ENCODE measurements at places on chromosomes 4 and X.

GRCh38 chr4:38205261-38205660 is 245.1 kb downstream of the PTTG2 start:
- DNase-seq: no peak

- no peak for DNase-seq
Measured at GRCh38 chr4:76016393-76016792, 6.9 kb downstream of the CXCL10 start.

DNA sequence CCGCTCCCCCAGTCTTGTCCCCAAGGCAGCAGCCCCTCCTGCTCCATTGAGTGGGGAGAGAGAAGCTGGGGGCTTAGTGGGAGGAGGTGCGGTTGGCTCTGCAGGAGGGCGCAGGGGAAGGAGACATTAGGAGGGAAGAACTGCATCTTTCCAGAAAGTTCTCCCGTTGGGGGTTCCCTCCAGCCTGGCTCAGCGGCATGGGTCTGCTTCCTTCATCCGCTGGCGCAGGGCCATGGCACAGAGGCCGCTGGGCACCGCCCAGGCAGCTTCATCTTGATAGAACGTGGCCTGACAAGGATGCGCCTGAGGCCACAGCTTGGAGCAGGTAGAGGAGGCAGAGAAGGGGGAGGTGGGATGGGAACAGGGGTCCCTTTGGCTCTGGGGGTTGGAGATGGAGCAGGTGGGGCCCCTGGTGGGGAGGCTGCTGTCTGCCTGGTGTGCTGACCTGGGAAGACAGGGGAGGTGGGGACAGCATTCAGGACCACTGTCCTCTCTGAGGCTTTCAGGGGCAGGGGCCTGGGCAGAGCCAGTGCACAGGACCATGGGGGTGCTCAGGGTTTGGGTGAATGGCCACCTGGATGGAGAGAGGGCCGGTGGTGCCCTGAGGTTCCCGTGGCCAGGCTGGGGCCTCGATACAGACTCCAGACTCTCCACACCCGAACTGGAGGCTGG is 12.1 kb downstream of the DOK7 start:
- DNase-seq: no peak

GRCh38 chr4:54197926-54198325 is 31.2 kb upstream of the PDGFRA start:
- no peak for DNase-seq

- no peak for DNase-seq
Measured at GRCh38 chr4:11424000-11424399, 4.7 kb downstream of the HS3ST1 start.

DNA sequence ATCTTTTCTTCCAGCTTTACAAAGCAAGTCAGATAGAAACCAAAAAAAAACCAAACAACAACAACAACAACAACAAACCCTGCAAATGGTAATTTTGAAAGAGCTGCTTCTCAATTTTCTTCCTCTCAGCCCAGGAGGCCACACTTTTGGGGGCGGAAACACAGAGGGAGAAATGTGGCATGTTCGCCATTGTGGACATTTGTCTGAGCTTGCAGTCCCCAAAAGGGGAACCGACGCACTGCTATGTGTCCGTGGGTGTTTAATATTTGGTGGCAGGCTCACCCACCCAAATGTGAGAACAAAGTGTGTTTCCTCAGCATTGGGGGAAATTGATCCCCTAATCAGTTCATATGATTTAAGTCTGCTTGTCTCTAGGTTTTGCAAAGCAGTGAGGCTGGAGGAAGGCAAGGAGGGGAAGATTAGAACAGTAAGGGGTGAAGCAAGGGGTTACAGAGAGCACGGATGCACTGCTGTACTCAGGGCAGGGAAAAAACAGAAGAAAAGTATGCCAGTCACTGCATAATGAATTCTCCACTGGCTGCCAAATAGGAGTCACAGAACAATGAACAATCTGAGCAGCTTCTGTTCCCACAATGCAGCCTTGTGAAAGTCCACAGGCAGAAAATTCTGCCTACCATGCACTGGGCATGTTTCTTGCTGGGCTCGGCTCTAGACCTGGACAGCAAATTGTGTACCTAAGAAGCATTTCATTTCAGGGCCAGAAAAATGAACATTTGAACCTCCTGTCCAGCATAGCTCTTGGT is 74.7 kb upstream of the GPM6B start:
- no peak for DNase-seq

GRCh38 chr4:176924238-176924637 is 131.5 kb upstream of the VEGFC start:
- no peak for DNase-seq

DNA sequence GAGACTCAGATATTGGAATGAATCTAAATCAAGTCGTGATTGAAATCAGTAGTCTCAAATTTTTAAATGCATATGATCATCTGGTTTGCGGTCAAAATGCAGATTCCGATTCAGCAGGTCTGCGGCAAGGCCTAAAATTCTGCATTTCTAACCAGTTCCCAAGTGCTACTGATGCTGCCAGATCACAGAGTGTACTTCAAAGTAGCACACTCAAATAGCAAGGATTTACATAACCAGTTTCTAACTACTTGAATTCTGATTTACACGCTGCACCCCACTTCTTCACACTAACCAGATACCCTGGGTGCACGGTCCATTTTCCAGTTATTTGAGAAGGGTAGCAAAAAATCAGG is 752 bp downstream of the MBTPS2 start:
- DNase-seq: no peak

GRCh38 chr4:85784947-85785346 is 310.0 kb downstream of the ARHGAP24 start:
- no peak for DNase-seq

- DNase-seq: no peak
Measured at GRCh38 chr4:142396279-142396678, 449.8 kb downstream of the INPP4B start.

DNA sequence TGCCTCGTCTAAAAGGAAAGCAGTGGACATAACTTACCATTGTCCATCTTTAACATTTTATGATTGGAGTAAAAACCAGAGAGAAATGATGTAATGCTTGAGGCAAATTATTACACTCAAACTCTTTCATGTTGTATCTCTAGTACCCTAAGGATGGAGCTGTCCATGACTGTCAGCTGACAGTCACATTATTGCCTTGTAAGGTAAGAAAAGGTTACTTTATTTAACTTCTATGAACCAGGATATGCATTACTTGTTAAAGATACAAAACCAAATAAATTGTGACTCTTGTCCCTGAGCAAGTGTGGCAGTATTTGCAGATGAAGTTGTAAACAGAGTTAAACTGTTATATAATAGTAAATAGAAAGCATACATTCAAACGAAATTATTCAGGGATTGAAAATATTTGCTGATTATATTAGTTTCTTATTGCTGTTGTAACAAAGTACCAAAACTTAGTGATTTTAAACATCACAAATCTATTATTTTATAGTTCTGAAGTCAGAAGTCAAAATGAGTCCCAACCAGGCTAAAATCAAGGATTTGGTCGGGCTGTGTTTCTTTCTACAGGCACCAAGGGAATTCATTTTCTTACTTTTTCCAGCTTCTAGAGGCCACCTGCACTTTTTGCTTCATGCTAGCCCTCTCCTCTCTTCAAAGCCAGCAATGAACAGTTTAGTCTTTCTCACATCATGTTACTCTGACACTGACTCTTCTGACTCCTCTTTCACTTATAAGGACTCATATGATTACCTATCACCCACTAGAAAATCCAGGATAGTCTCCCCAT is 113.8 kb downstream of the CEP44 start:
- no peak for DNase-seq

GRCh38 chr4:56730097-56730496 is 49.0 kb upstream of the HOPX start:
- no peak for DNase-seq

DNA sequence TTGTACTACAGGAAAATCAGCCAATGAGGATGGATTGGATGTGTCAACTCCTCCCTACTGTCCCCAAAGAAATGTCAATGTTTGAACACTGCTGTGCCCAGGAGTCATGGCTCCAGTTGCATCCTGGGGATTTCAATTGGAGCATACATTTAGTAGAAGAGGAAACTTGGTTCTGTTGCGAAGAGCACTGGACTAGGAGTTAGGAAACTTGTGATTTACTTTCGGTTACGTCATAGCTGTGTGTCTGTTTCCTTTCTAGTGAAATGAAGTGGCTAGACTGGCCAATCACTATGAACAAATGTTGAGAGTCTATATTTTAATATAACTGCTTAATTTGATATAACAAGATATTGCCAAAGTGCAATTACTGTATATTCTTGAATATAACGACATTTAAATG is 35.2 kb downstream of the ARL9 start:
- DNase-seq: no peak

- peak; percentile 44 for DNase-seq
Measured at GRCh38 chrX:68196939-68197791, 236.1 kb downstream of the OPHN1 start.

DNA sequence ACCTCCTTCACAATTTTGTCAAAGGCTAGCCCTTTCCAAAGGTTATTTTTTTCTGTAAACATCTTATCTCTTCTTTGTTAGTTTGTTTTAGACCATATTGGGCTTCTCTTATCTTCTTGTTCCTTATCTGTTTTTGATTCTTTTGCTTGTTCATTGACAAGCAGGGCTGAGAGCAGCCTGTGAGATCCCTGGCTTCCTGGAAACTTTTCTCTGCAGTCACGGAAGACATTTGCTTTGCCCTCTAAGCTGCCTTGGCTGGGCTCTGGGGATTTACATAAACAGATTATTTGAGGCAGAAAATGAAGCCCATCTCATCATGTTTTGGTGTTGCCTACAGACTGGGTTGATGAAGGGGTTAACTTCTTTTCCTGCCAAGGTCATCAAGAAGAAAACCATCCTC is 157.4 kb upstream of the AMOT start:
- no peak for DNase-seq

- DNase-seq: no peak
Measured at GRCh38 chr4:88027611-88028608, 20.5 kb downstream of the PKD2 start.

DNA sequence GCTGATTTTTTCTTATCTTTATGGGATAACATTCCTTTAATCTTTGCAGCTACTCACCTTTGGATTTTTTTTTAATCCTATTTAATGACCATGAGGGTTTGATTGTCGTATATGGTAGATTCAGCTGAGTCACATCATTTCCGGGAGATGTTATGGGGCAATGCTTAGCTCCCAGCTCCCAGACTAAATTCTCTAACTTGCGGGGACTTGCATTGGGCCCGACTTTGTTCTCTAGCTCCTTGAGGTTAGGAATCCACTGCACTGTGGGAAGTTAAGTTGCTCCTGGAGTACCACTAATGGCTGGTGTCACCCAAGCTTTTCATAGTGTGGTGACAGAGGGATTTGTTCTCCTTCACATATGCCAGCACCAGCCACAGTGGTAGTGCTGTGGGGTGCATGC is 287.4 kb downstream of the TECRL start:
- no peak for DNase-seq

DNA sequence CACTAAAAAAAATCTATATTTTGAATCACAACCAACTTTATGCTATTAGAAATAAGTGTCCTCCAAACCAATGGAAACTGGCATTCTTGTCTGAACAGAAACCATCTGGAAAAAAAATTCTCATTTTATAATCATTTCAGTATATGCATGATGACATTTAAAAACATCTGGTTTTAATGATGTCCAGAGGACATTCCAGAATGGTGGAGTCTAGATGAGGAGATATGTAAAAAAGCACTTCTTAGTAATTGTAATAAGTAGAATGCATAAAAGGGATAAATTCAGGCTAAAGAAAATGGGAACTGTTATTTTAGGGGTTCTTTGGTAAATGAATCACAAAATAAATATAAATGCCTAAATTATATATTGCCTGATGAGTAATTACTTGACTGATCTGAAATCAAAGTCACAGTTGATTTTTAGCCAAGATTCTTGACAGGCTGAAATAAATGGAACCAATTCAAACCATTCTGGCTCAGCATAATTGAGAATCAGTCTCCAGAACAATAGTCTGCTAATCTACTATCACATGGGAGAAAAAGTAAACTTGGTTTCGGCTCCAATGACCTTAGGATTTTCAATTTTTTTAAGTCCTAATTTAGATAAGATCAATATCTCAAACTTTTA is 636.6 kb downstream of the FAT4 start:
- DNase-seq: peak; percentile 65

- no peak for DNase-seq
Measured at GRCh38 chrX:149372866-149373265, 132.2 kb downstream of the IDS start.

- no peak for DNase-seq
Measured at GRCh38 chrX:123108513-123109427, 75.3 kb upstream of the GRIA3 start.

DNA sequence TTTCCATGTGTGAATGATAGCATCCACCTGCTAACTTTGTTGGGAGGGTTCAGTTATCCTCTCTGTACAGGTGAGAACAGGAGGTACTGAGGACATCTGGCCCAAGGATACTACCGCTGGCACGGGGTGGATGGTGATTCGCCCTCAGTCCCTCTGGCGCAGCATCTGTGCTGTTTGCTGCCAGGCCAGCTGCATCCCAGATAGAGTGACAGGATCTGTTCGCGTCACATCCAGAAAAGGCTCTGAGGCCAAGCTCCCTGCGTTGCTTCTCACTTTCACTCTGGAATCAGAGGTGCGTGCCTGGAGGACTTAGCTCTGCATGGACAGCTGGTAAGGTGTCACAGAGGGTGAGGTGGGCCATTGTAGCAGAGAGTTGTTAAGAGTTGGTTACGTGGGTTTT is 95.4 kb downstream of the TBL1X start:
- no peak for DNase-seq

DNA sequence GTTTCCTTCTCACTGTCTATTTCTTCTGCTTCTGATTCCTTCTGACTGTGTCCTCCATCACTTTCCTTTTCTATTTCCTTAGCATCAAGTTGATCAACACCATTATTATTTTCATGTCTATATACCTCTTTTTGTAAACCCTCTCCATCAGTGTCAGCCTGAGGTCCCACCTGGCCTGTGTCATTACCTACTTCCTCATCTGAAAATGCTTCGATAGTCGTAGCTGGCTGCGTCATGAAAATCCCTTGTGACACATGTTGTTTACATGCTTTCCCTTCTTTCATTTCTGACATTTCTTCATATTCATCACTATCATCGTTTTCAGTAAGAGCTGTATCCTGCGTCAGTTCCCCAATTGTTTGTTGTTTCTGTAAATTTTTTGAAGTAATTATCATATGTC is 39.6 kb downstream of the RPGR start:
- no peak for DNase-seq

DNA sequence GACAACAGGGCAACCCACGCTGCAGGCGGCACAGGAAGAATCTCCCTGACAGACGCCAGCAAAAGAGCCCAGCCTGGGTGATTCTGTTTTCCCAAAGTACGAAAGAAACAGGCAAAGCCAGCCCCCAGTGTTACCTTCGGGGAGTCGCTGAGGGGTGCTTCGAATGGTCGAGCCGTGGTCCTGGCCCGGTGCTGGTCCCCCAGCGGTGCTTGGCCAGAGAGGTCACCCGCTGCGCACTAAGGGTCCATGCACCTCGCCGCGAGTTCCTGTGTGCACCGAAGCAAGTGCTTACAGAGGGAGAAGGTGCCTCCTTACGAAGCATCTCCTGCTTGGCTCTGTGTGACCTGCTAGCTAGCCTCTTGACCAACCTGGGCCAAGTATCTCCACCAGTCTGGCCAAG is 77.1 kb downstream of the HMX1 start:
- DNase-seq: no peak

GRCh38 chr4:16814361-16814760 is 84.1 kb downstream of the LDB2 start:
- DNase-seq: no peak

All from hindlimb muscle (tissue), 1 donor.